ENCODE measurements at places on chromosomes 2 and 18.

GRCh38 chr2:12856934-12857601 lies 140.3 kb downstream of the TRIB2 start:
- DNase-seq: no peak

DNA sequence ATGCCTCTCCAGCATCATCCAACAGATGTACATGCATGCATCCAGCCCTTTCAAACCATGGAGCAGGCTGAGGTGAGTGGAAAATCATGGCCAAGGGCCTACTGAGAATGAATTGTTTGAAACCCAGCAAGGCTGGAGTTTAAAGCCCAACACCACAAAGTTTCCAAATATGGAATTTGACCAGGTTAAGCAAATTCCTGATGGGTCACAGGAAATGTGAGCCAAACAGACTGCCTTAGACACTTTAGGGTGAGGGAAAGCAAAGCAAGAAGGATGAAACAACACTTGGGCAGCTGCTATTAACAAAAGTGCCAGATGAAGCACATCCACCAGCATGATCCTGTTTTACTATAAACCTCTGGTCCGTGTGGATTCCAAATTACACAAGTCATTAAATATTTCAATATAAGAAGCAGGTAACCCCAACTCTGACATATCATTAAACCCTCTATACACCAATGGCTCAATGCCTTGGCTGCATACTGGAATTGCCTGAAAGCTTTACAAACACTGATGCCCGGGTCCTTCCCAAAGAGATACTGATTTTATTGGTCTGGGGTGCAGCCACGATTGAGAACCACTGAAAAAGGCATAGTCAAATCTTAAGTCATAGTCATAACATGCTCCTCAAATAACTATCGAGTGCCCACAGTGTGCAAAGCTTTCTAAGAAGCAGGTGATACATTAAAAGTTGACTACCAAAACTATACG lies 9.1 kb downstream of the KLF7 start:
- peak; percentile 50 for DNase-seq

GRCh38 chr18:76391038-76391437 lies 104.0 kb downstream of the ZNF516 start:
- DNase-seq: no peak

DNA sequence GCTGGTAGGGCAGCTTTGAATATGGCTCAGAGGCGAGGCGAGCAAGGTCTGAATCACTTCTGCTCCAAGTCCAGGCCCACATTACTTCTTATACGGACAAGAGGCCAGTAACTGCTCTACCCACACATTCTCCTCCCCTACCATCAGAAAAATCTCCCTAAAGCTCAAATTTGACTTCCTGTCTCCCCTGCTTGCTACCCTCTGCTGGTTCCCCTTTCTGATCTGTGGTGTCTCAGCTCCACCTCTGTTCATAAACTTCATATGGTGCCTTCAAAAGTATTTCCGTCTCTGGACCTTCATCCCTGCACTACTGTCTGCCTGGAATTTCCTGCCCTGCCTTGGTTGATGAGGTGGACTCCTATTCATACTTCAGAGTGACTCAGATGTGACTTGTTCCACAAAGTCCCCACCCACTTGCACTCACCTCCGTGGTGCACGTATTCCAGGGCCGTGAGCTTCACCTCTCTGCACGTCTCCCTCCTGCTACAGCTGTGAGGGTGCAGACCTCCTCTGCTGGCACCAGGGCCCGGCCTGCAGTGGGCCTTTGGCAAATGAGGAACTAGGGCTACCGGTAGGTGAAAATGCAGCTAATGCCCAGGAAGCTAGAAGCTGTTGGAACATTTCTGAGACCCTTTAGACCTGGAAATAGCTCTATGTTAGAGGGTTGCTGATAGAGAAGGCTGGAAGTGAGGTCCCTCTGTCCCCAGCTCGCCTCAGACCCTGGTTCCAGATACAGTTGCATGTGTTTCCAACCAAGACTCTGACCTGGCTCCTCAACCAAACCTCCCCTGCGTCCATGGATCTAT lies 24.6 kb upstream of the KCMF1 start:
- peak; percentile 85 for DNase-seq

- no peak for DNase-seq
These were observed 33.1 kb downstream of the NAPG start for GRCh38 chr18:10558967-10559298.

GRCh38 chr2:114022360-114023085 lies 132.6 kb downstream of the ACTR3 start:
- DNase-seq: no peak

- no peak for DNase-seq
These were observed 984 bp upstream of the MSH2 start for GRCh38 chr2:47401789-47402554.

DNA sequence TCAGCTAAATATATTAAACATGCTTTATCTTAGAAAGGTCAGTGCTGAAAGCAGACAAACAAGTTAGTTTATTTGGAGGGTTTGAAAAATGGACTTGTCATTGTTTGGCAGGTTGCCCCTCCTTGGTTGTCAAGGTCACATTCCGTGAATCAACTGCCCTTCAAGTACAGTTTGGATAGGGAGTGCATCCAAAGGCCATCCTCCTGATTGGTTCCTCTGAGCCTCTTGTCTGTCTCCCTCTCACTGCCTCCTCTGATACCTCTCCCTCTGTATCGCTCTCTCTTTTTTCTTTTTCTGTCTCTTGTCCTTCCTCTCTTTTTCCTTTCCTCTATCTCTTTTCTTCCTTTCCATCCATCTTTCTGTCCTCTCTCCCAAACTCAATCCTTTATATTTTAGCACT lies 5.4 kb downstream of the ITGAV start:
- no peak for DNase-seq

GRCh38 chr2:139790136-139790535 lies 1009.9 kb upstream of the NXPH2 start:
- no peak for DNase-seq

- no peak for DNase-seq
These were observed 33.6 kb downstream of the PLCL1 start for GRCh38 chr2:197838036-197838435.

DNA sequence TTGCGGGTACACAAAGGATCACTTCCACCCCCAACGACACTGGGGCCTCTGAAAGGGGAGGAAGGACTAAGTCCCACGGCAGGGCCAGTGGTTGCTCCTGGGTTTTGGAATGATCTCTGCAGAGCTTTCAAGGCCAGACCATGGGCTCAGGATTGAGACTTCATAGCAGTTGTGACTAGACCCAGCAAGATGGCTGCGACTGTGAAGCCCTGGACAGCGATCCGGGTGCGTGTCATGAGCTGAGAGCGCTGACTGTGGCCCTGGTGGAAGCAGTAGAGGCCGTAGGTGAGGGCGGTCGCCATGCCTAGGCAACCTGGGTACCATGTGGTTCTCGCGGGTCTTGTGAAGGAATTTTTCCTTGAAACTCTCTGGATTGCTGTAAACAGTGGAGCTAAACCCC lies 27.3 kb downstream of the NCL start:
- DNase-seq: no peak

DNA sequence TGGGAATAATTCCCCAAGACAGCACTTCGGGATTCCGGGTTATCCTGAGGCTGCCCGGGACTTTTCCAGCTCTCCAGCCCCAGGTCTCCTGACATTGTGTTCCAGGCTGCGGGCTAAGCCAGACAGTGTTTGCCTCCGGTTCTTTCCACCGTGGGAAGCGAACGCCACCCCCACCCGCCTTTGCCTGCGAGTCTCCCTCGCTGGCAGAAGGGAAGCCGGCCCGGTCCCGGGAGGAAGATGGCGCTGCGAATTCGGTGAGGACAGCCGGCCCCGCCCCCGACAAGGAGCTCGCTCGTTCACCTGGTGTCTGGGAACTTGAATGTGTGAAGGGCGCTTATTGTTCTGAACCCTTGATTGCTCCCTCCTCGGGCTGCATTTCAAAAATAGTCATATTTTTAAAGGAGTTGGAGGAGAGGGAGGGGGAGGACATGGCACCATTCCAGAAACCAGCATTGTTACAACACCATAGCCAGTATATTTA lies 2.9 kb downstream of the LRATD1 start:
- peak; percentile 15 for DNase-seq

DNA sequence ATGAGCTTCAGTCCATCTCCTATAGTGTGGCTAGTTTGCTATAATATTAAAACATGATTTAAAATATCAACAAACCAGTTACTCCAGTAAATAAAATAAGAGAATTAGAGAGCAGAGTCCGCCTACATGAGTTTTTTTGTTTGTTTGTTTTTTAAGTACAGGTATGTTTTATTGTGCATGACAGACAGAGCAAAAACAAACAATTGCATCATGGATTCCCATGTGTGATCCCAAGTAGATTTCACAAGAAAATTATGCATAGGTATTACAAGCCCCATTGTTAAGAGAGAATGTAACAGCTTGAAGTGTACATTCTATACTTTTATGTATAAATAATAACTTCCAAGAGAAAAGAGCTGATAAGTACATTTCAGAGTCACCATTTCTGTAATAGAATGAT lies 21.0 kb downstream of the SULT1C3 start:
- no peak for DNase-seq

DNA sequence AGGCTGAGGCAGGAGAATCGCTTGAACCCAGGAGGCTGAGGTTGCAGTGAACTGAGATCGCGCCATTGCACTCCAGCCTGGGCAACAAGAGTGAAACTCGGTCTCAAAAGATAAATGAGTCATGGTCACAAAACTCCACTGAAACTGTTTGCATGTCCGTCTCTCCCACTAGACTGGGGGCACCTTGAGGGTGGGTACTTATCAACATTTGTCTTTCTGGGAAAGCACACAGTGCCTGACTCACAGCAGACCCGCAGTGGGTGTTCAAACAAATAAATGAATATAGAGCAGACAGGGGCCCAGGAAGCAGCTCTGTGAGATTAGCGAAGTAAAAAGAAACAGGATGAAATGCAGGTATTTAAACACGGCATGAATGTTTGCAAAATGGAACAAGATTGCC lies 211.1 kb upstream of the GATA6 start:
- no peak for DNase-seq

DNA sequence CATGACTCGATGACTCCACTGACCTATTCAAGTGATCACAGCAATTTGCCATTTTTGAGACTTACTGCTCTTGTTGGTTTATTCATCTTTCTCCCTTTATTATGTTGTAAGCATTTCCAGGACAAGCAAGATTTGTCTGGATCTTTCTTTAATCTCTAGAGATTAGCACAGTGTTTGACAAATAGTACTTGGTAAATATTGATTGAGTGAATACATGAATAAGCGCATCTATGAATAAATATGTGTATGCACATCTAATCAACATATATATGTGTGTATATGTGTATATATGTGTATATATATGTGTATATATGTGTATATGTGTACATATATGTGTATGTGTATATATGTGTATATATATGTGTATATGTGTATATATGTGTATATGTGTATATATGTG lies 7.3 kb downstream of the TMX3 start:
- no peak for DNase-seq

DNA sequence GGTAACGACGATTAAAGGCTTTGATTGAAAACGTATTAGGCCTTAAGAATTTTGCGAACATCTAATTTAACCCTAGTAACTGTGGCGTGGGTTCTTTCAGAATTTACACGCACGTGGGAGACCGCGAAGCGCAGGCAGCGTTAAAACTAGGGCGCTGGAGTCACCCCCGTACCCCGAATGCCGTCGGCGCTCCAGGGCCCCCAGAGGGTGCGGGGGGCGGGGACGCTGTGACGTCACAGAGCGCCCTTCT lies 673 bp upstream of the SMCHD1 start:
- DNase-seq: no peak
